Central memory CD8-positive, alpha-beta T cell (primary cell): ENCODE measurements at places on chromosomes 13 and 19.

- no peak for DNase-seq
Measured at GRCh38 chr19:17200408-17201079, 14.6 kb upstream of the USE1 start.

DNA sequence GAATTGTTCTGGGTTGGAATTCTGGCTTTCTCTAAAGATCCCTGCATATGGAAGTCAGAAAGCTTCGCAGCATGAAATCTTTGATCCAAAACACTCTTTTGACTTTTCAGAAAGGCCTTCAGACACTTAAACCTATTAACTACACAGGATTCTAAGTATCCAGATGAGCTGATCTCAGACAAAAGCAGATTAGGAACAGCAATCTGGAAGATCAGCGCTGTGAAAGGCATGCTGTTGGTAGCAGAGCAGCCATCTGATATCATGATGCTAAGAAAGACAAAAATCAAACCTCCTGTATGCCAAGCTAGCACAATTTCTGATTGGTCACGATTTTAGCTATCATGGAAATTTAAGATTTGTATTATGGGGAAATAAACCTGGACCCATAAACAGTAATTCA lies 589.9 kb downstream of the GPC5 start:
- no peak for DNase-seq

DNA sequence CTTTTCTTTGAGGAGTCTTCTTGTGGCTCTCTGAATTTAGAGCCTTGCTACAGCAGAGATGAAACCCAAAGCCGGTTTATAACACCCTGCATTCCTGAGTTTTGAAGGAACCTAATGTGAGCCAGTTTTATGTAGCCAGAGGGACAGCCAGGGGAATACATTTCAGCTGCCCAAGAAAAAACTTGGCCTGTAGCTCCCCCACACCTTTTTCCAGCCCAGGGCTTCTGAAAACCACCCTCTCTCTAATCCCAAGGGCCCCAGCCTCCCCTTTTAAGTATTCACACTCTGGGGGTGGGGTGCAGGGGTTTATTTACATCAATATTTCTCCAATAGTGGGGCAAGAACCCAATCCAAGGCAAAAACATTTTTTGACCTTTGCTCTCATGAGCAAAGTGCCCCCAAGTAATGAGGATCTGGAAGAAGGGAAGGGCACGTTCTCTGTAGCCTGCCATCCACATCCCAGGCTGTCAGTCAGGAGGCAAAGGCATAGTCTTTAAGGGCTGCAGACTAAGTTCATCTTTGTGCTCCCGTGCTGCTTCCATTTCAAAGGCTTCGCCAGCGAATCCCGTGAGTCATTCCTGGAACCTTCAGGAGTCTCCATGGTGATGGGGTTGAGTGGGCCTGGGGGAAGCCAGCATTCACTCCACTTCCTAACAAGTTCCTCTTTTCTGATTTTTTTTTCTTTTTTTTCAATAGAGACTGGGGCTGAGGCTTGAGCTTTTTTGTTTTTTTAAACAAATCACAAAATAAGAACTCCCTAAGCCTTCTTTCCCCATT lies 33.2 kb upstream of the MEDAG start:
- no peak for DNase-seq

GRCh38 chr19:51226067-51226466 lies 1.2 kb downstream of the CD33 start:
- no peak for DNase-seq

DNA sequence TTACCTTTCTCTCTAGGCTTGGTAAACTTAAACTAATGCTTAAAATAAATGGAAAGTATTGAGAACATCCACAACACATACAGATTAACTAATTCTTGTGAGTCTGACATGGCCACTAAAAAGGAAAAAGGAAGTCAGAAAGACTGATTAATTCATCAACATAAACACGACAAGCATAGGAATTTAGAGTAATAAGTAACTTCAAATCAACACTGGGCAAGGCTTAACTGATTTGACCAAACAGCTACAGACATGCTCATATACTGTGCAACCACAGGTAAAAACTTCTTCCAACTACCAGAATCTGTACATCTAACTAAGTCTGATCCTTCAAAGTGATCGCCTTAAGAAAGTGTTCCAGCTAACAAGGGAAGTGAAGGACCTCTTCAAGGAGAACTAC lies 20.5 kb downstream of the UGGT2 start:
- DNase-seq, result no peak

- DNase-seq, result no peak
Measured at GRCh38 chr13:113122550-113123225, at the start of gene F10. TSS of gene F10 (plus strand) at chr13:113122799. CDS start at chr13:113122856, 57 bp downstream.

DNA sequence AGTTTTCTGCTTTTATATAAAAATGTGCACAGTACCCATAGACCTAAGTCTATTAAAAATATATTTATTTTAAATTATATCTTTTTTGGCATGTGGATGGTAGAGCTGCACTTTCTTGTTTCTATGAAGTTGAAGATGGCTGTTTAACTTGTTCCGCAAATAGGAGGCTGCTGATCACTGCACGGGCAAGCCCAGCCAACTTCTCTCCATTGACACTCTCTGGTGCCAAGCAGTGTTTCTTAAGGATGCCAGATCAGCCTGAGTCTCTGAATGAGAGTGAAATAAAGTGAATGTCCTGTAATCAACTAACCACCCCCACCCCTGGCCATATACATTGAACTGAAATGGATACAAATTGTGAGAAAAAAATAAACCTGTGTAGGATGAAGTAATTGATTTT lies 202.9 kb upstream of the KLHL1 start:
- DNase-seq, result no peak

- DNase-seq, result no peak
Measured at GRCh38 chr13:43356567-43356966, 333.2 kb downstream of the DNAJC15 start.

GRCh38 chr13:96112936-96113335 lies 23.0 kb downstream of the HS6ST3 start:
- no peak for DNase-seq

DNA sequence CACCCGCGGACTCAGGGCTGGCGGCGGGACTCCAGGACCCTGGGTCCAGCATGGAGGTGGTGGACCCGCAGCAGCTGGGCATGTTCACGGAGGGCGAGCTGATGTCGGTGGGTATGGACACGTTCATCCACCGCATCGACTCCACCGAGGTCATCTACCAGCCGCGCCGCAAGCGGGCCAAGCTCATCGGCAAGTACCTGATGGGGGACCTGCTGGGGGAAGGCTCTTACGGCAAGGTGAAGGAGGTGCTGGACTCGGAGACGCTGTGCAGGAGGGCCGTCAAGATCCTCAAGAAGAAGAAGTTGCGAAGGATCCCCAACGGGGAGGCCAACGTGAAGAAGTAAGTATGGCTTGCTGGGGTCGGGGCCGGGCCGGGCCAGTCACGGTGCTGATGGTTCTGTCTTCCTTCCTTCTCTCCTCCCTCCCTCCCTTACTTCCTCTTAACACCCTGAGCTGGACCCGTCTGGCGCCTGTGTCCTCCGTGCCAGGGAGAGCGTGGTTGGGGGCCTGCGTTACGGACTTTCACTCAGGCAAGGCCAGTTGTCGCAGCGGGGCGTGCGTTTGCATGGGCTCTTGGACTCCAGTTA lies 1.4 kb downstream of the STK11 start:
- DNase-seq, result no peak

DNA sequence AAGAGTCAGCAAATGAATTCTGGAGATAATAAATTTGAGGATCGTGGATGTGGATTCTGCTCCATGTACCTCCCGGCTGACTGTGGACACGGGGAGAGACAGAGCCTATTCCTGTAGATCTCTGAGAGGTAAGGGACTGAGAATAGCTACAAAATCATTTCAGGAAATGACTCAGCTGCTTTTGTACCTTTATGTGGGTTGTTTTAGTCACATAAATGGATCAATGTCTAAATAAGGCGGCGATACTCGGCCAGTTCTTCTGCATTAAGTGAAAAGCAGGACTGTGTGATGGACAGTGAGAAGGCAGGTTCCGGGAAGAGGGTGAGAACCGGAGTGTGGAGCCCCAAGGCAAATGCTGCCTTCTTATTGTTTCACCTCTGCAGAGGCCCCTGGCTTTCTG lies 128.1 kb downstream of the EFNB2 start:
- DNase-seq, result no peak
